Adrenal gland (tissue), 19 donors: ENCODE measurements at places on chromosomes 5 and 9. TPM values are rescaled to one million over a fixed set of nuclear protein-coding genes. Genes with fewer than 3 reads are reported as not detected.

- no peaks in the 10 kb centered on the region for H3K4me1 ChIP-seq
- H3K27me3 ChIP-seq: no peaks in the 10 kb centered on the region
- DNase-seq: no peak
- no peaks in the 10 kb centered on the region for H3K36me3 ChIP-seq
- H3K4me3 ChIP-seq: no peak overlapping the region
- H3K27ac ChIP-seq: no peak overlapping the region
These were observed 222.2 kb upstream of the TMEM161B start for GRCh38 chr5:88490874-88491273.

GRCh38 chr5:122727112-122727541 is 47.8 kb upstream of the SNX2 start:
- H3K4me3 ChIP-seq: no peak overlapping the region
- H3K4me1 ChIP-seq: no peaks in the 10 kb centered on the region
- DNase-seq: no peak
- H3K27me3 ChIP-seq: no peaks in the 10 kb centered on the region

GRCh38 chr5:110790673-110791072 is 51.9 kb downstream of the SLC25A46 start:
- H3K36me3 ChIP-seq: no peaks in the 10 kb centered on the region
- no peak for DNase-seq
- no peak overlapping the region for H3K27ac ChIP-seq
- no peaks in the 10 kb centered on the region for H3K27me3 ChIP-seq
- no peaks in the 10 kb centered on the region for H3K4me1 ChIP-seq

DNA sequence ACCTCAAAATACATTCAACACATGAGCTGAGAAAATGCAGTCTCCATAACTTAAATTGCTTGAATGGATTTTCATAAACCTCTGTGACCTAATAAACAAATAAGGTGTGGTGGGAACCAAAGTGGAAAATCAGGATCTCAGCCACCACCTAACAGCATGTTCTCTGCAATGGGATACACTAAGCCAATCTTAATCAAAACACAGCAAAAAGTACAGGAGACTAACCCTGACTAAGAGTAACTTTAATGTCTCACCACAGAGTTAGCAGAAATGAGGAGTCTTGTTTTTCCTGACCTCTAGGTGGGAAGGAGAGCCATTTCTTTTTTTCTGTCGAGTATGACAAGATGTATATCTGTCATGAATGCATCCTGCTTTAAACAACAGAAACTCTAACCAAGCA is 48.5 kb downstream of the PLK2 start:
- no peaks in the 10 kb centered on the region for H3K4me1 ChIP-seq
- H3K4me3 ChIP-seq: no peak overlapping the region
- no peak overlapping the region for H3K27ac ChIP-seq
- DNase-seq: no peak
- H3K36me3 ChIP-seq: no peaks in the 10 kb centered on the region

DNA sequence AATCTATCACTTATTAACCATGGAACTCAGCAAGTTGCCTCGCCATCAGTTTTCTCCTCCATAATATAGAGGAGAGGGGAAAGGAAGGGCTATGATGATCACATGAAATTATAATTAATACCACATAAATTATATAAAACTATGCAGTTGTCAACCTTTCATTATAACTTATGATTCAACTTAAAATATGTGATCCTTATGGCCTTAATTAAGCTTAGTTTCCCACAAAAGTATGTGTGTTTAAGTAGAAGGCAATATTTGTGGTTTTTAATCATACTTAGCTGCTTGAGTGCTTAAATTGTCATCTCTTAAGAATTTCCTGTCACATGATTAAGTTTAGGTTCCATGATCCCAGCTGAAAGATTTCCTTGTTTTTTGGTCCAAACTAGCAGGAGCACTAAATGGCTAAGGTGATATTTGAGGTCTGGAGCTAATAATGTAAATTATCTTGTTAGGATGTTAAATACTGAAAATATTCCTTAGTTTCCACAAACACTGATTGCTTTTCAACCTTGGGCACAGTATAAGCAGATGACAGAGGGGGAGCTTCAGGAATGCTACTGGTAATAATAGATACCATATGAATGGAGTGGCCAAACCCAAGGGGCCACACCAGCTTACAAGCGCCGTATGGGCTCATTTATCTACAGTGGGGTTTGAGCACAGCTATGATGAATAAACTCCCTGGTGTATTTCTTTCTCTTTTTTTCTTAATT is 26.4 kb upstream of the F2R start:
- H3K4me1 ChIP-seq: peaks cover 21% of the 10 kb centered on the region
- H3K36me3 ChIP-seq: no peaks in the 10 kb centered on the region
- no peak overlapping the region for H3K27ac ChIP-seq
- no peak for DNase-seq
- no peak overlapping the region for H3K4me3 ChIP-seq

- no peaks in the 10 kb centered on the region for H3K36me3 ChIP-seq
- DNase-seq: peak; percentile 42
- H3K4me1 ChIP-seq: no peaks in the 10 kb centered on the region
- no peak overlapping the region for H3K4me3 ChIP-seq
- H3K27me3 ChIP-seq: no peaks in the 10 kb centered on the region
These were observed 133.2 kb downstream of the MTX3 start for GRCh38 chr5:79857714-79858409.

NUDT12 gene
- 27.6 TPM for total RNA-seq

DNA sequence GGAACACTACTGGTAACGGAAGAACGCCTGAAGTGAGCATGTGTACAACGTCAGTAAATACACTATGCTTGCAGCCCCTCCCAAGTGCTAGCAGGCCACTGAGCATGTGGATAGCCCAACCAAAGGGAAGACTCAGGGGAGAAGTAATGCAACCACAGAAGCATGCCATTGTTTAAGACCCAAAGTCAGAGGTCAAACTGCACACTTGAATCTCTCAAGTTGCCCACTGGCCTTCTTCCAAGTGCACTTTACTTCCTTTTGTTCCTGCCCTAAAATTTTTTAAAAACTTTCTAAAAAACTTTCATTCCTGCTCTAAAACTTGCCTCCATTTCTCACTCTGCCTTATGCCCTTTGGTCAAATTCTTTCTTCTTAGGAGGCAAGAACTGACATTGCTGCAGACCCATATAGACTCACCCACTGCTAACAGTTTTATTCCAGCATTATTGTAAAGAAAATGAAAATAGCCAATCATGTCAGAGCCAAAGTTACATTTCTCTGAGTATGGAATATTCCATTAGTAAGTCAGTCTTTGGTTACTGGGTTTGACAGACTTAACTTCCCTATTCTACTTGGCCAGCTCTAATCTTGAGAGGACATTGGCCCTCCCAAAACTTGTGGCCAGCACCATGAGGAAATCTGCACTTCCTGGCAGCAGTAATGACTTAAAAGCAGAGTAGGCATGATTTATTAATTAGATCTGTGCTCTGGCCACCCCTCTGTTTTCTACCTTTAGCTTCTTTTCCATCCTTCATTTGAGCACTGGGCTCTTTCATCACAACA is 76.9 kb downstream of the TSSK1B start:
- no peak overlapping the region for H3K4me3 ChIP-seq
- H3K27ac ChIP-seq: peak overlapping the region; percentile 39
- peaks cover 18% of the 10 kb centered on the region for H3K4me1 ChIP-seq

GLRA1 gene
- not detected for total RNA-seq

HRH2 gene
- 7.3 TPM for total RNA-seq

- no peak for DNase-seq
- H3K36me3 ChIP-seq: peaks cover 29% of the 10 kb centered on the region
- peak overlapping the region; percentile 63 for H3K4me3 ChIP-seq
- no peak overlapping the region for H3K27ac ChIP-seq
- H3K4me1 ChIP-seq: no peaks in the 10 kb centered on the region
- H3K27me3 ChIP-seq: no peaks in the 10 kb centered on the region
These were observed 1.1 kb downstream of the PLK2 start for GRCh38 chr5:58458743-58459145.

- no peaks in the 10 kb centered on the region for H3K27me3 ChIP-seq
- no peak overlapping the region for H3K4me3 ChIP-seq
- DNase-seq: no peak
- H3K36me3 ChIP-seq: no peaks in the 10 kb centered on the region
- H3K4me1 ChIP-seq: no peaks in the 10 kb centered on the region
- no peak overlapping the region for H3K27ac ChIP-seq
These were observed 249.0 kb downstream of the GLIS3 start for GRCh38 chr9:4050916-4051315.

- no peak overlapping the region for H3K4me3 ChIP-seq
- H3K27ac ChIP-seq: peak overlapping the region; percentile 67
- no peak for DNase-seq
- H3K36me3 ChIP-seq: no peaks in the 10 kb centered on the region
These were observed 27.2 kb downstream of the NEK6 start for GRCh38 chr9:124284940-124285441.

GRCh38 chr9:29668732-29669131 is 2095.5 kb upstream of the C9orf72 start:
- DNase-seq: no peak
- no peaks in the 10 kb centered on the region for H3K27me3 ChIP-seq
- no peak overlapping the region for H3K27ac ChIP-seq
- no peaks in the 10 kb centered on the region for H3K4me1 ChIP-seq
- no peak overlapping the region for H3K4me3 ChIP-seq

MPDZ gene
- 37.6 TPM for total RNA-seq

DNA sequence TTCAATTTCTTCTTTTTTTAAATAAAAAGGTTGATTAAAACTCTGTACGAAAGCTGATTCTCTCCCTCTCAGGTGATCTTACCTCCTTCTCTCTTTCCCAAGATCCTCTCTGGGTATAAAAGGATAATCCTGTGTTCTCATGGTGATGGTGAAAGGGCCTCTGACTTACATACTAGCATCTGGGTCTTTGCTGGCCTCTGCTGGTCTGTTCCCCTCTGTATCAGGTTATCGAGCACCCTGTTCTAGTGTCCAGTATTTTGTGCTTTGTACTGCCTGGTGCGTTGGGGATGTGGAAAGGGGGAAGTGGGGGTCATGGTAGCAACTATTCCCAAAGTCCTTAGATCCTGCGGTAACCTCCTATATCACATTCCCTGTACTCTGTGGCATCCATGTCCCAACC is 328.9 kb downstream of the NR2F1-AS1 start:
- H3K27ac ChIP-seq: no peak overlapping the region
- no peak overlapping the region for H3K4me3 ChIP-seq
- H3K27me3 ChIP-seq: no peaks in the 10 kb centered on the region

GRCh38 chr5:150469718-150470469 is 20.4 kb upstream of the RPS14 start:
- H3K27ac ChIP-seq: no peak overlapping the region
- no peaks in the 10 kb centered on the region for H3K36me3 ChIP-seq
- H3K4me3 ChIP-seq: no peak overlapping the region
- H3K4me1 ChIP-seq: peaks cover 16% of the 10 kb centered on the region
- no peaks in the 10 kb centered on the region for H3K27me3 ChIP-seq

DNA sequence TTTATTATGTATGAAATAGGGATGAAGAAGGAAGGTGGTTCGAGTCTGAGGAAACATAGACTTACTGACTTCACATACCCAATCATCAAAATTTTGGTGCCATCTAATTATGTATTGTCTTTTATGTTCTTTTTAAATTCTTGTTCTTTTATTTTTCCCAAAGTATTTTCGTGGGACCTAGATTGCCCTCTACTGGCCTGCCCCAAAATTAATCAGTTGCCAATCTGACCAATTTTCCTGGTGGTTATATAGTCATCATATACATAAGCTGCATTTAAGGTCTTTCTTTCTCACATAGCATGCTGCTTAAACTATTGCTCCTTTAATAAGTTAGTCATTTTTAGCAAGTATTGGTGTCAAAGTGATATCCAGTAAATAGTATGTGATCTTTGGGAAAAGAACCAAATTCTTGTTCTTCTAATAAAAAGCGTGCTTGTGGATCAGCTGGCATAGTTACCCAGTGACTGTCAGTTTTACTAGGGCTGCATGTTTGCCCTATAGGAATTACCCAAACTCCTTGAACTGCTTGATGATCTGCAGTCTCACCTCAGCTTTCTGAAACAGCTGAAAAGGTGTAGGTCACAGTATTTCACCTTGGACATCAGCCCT is 223.5 kb downstream of the SH3GL2 start:
- DNase-seq: no peak
- no peak overlapping the region for H3K27ac ChIP-seq
- H3K36me3 ChIP-seq: no peaks in the 10 kb centered on the region
- H3K27me3 ChIP-seq: no peaks in the 10 kb centered on the region

- H3K4me1 ChIP-seq: no peaks in the 10 kb centered on the region
- DNase-seq: no peak
- no peaks in the 10 kb centered on the region for H3K36me3 ChIP-seq
- H3K27me3 ChIP-seq: no peaks in the 10 kb centered on the region
- no peak overlapping the region for H3K4me3 ChIP-seq
These were observed 217.5 kb downstream of the RAB3C start for GRCh38 chr5:58800356-58800755.

DNA sequence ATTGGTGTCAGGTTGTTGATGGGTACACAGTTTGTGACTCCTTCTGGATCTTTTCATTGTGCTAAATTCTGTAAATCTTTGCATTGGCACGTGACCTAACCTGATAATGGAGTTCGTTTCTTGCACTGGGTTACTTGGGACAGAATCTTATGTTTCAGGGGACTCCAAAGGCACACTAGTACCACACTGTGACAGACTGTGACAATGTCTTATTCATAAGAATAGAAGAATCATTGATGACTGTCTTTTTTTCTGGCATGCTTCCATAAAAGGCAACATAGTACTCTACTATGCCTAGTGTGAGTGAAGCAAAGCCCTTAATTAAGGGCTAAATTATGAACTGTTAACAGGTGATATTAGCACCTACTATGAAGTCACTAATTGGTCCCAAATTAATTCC is 35.4 kb upstream of the RICTOR start:
- H3K4me3 ChIP-seq: no peak overlapping the region
- H3K4me1 ChIP-seq: no peaks in the 10 kb centered on the region
- no peaks in the 10 kb centered on the region for H3K27me3 ChIP-seq
- H3K27ac ChIP-seq: no peak overlapping the region

- H3K4me3 ChIP-seq: no peak within 1 kb of the TSS
- H3K4me1 ChIP-seq: peaks cover 27% of the 10 kb centered on the region
- no peaks in the 10 kb centered on the region for H3K36me3 ChIP-seq
- no peak within 1 kb of the TSS for H3K27ac ChIP-seq
These were observed at the start of gene OLFM1 for GRCh38 chr9:135087489-135087792. TSS of gene OLFM1 (plus strand) at chr9:135087668. CDS start at chr9:135087990, 322 bp downstream.

DNA sequence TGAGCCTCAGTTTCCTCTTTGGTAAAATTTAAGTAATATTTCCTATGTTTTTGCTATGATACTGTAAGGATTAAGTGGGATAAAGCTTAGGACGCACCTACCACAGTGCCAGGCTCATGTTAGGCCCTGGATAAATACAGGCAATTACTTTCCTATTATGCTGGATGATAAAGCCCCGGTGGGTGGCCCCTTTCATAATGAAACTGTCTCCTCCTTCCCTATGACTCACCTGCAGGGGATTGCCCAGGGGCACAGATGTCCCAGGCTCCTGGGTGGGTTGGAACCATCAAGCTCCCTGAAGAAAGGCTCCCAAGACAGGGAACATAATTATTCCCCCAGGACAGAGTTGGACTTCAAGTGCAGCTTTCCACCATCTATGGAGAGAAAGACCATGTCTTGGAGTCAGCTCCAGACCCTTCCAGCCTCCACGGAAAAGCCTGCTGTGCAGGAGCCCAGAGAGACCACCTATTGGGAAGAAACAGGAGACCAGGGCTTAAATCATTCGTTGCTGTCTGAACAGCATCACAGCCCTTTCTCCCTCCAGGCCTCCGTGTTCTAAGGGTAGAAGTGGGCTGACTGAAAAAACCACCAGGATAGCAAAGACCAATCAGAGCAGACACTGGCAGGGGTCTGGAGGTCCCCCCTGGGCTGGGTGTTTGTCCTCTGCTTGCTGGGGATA is 43.2 kb upstream of the FOXE1 start:
- no peak overlapping the region for H3K27ac ChIP-seq
- H3K4me1 ChIP-seq: no peaks in the 10 kb centered on the region
- no peak overlapping the region for H3K4me3 ChIP-seq
